NCI-H2081 treated with DMSO at 0.1 percent for 48 hours (cell line): ENCODE measurements at places on chromosomes 2 and 18.

GRCh38 chr2:173571021-173571821, 216.5 kb downstream of the CDCA7 start:
- peak; percentile 53 for DNase-seq

DNA sequence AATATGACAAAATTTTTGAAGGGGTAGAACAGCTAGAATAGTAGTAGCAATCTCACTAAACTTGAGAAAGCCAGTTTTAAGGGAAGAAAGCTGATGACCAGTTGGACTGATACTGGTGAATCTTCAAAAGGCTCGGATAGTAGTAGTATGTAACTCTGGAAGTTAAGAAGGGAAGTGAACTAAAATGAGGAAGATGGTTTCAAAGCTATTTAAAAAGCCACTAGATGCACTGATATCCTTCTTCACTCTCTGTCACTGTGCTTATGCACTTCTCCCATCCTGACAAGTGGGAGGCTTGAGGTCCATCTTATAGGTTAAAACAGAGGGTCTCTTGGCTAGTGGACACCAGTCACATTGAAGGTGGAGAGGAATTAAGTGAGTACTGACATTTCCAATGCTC, 141.1 kb downstream of the NCOA1 start:
- DNase-seq, result no peak

DNA sequence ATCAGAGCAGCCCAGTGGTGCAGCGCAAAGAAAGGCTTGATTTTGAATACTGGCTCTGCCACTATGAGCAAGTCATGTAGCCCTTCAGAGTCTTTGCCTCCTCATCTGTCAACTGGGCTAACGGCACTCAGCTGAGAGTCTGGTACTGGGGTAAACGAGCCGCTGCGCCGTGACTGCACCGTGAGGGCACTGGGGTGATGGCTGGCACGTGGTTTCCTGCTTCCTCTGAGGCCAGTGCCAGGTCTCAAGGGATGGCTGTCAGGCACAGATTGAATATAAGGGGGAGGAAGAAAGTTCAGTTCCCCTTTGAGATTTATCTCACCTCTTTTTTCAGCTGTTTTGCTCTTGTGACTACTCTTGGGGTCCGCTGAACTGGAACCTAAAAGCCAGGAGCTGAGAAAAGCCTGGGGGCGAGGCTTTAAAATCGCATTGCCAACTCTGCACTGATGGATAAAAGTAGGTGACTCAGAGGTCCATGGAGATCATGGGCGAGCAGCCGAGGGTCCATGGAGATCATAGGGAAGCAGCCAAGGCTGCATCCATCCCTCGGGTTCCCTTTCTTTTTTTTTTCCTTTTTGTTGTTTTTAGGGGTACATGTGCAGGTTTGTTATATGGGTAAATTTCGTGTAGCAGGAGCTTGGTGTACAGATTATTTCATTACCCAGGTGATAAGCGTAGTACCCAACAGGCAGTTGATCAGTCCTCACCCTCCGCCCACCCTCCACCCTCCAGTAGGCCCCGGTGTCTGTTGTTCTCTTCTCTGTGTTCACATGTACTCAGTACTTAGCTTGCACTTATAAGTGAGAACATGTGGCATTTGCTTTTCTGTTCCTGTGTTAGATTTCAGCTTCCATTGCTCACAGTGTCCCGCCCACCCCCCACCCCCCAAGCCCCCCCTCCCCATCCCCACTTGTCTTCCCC, 114.3 kb downstream of the SPP2 start:
- DNase-seq, result no peak

DNA sequence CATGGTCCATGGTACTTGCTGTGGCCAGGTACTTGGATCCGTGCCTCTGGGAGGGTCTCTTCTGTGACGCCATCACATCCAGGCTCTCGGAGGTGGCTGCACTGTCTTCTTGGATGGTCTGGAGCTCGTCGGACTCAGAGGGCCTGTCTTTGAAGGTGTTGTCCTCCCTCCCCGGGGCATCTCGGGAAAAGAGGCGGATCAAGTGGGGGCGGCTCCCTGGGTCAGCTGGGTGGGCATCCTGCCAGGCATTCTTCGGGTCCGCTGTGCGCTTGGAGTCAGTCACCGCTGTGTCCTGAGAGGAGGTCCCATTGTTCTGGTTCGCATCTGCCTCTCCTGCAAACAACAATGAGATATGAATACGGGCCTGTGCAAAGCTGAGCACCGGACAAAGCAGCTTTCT, 115.6 kb downstream of the MBP start:
- no peak for DNase-seq

DNA sequence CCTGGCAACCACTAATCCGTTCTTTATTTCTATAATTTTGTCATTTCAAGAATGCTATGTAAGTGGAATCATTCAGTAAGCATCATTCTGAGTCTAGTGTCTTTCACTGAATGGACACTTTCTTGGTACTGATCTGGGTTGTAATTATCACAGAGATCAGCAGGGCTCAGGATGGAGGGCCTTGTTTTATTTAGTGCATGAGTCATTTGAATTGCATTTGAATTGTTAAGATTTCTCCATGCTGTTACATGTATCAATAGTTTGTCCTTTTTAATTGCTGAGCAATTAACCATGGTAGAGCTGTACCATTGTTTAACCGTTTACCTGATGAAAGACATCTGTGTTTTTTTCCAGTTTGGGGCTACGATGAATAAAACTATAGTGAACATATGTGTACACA, 256.4 kb downstream of the THSD7B start:
- no peak for DNase-seq

DNA sequence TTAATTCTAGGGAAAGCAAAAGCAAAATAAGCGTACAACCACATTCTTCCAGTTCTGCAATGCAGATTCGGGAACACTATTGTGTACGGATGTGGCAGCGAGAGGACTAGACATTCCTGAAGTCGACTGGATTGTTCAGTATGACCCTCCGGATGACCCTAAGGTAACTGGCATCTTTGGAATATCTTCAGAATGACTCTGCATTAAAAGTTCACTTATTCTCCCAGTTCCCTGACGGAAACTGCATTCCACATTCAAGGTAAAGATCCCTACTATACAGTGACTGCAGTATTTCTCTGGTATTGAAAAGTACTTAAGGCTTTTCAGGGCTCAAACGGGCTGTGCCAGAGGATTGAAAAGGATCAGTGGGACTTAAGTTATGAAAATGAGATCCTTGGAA, 10.9 kb downstream of the DDX18 start:
- no peak for DNase-seq

GRCh38 chr2:105888625-105889024, 143.9 kb downstream of the NCK2 start:
- no peak for DNase-seq

DNA sequence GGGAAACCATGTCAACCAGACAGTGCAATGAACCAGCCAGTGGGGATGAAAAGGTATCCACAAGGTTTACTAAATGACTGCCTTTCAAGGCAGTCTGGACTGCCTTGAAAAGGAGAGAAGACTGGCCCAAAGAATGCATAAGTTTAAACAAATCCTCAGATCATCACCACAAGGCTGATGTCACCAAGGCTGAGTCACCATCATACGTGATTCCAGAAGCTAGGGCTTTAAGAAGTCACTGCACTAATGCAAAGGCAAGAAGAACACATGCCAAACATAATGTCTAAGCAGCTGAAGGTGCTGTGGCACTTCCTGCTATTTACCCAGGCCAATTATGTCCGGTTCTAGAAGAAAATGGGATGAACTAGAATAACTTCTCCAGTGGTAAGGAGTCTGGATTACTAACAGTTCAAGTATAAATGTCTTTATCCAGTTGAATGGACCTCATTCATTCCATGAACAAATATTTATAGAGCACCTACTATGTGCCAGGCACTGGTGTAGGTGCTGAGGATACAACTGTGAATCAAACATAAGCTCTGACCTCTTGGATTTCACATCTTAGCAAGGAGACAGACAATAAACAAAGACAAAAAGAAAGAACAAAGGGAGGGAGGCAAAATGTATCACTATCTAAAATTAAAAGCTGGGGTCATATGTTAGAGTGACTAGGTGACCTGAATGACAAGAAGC, 37.6 kb upstream of the ONECUT2 start:
- no peak for DNase-seq

DNA sequence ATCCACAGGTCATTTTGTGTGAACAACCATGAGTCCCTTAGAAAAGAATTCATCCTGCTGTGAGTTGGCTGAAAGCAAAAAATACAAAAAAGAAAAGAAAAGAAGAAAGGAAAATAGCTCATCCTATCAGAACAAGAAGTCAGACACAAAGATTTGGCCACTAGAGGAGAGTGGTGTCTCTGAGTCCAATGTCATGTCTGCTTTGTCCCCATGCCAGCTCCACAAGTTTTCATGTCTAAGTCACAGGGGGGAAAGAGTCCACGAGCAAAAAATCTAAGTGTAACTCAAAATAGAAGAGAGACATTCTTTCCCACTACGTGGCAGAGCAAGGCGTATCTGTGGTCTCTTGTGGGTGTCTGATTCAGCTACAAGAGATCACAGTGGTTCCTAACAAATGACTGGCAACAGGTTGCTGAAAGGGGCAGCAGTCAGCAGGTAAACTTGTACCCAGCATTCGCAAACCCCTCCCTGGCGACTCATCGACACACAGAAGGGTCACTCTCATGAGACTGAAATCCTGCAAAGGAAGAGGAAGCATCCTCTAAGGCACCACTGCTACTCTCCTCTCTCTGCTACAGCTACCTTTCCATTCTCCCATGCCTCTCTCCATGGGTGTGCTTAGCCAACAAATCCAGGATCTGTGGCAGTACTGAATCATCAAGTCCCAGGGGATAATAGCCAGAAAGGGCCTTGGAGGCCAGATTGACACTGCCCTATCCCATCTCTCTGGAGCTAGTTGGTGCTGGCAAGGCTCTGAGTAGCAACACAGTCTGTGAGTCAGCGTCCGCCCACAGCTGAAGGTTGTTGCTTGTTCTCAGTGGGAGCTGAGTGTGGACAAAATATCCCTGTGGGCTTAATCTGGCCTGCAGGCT, 123.0 kb upstream of the SLC39A10 start:
- no peak for DNase-seq

GRCh38 chr18:34977838-34978532, 63.2 kb upstream of the MAPRE2 start:
- DNase-seq, result no peak

DNA sequence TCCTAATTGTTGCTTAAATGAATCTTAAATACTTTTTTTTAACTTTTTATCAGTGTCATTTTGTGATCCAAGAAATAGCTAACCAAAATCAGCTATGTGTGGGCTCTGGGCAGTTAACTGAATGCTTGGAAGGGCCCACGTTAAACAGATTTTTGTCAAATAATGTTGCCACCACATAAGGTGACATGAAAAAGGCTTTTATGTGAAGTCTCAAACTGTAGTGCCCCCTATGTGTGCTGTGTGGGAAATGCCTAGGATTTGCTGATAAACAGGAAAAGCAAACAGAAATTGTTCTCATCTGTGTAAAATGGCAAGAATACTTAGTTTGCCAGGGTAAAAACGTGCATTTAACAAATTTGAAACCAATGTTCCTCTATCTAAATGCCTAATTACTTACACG, 242.2 kb downstream of the ZNF516 start:
- peak; percentile 52 for DNase-seq

DNA sequence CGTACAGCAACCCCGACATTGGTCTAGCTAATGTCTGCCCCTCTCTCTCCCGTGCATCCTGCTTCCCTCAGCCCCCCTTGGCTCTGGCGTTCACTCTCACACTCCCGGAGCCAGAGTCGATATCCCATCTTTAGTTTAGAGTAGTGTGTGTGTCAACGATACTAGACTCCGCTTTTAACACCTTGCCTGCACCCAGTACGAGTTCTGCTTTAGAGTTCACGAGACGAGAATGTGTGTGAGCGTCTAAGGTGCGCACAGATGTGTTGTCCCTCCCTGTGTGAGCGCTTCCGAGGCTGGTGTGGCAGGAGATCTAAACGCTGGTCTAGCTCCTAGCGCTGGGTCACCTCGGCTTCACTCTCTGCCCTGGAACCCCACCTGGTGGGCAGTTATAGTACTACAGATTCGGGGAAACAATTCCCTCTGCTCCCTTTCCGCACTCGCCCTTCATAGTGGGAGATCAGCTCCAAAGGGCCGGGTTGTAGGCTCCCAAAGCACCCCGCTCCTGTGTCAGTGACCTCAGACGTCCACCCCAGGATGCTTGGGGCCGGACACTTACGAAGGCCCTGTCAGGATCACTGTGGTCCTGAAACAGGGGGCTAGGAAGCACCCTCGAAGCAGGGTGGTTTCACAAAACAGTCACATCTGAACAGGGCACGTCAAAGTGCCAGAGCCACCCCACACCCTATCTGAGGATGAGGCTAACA, 2.6 kb upstream of the CYP26B1 start:
- DNase-seq, result no peak

GRCh38 chr2:45616658-45617411, 5.8 kb upstream of the SRBD1 start:
- DNase-seq, result no peak

DNA sequence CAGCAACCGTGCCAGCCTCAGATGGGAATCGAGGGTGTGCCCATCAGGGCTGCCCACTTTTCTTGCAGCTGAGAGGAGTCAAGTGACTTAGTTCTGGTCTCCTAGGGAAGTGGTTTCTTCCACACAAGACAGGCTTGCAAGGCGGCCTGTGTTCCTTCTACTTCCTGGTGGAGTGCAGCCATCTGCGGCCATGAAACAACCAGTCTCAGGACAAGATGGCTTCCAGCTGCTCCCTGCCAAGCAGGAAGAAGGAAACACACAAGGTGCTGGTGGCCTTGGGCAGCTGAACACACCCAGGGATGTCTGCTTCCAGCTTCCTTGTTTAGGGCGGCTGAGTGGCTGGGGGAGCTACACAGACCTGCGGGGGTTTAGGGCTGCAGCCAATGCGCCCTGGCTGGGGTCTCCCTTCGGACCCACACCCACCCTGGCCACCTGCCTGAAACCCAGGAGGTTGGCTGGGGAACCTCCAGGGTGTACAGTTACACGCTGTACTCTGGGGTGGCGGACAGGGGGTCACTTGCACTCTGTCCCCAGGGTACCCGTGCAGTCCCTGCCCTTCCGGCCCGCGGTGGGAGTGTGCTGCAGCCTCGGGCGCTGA, 34.7 kb downstream of the PTPN18 start:
- DNase-seq, result no peak

GRCh38 chr2:214503568-214503967, 92.7 kb downstream of the VWC2L start:
- no peak for DNase-seq

DNA sequence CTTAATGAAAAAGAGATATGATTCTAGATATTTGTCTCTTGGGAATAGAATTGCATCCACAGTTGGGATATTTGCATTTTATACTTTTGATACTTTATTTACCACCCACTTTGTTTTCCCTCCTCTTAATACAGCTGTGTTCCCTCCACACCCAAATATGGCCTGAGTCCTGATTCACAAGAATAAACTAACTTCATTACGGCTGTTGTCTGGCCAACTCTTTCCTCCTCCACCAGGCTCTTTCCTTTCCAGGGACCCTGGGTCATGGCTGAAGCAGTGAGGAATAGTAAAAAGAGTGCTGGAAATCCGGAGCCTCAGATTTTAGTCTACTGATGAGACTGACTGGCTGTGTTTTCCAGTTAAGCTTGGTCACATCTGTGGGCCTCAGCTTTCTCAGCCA, 48.4 kb upstream of the STAM2 start:
- DNase-seq, result no peak

DNA sequence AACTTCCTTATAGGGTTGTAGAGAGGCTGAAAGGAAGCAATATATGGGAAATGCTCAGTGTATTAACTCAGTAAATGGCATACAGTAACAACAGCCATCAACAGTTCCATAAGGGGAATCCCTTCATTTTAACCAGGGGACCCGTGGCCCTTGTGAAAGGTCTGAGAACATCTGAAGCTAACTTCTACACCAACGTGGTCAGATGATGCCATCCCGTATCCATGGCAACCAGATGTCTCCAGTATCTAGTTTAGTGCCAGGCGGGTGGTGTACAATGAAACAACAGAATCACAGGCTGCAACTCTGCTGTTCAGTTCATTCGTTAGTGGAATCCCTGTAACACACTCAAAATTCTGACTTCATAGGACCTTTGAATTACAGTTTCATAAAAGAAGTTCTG, 162.3 kb downstream of the TGIF1 start:
- DNase-seq, result no peak
